ENCODE measurements at places on chromosomes 3 and 15.

GRCh38 chr3:143263852-143264513, 144.4 kb downstream of the CHST2 start:
- DNase-seq = no peak

- no peak for DNase-seq
Measured at GRCh38 chr15:33737687-33738601, 230.4 kb upstream of the CHRM5 start.

DNA sequence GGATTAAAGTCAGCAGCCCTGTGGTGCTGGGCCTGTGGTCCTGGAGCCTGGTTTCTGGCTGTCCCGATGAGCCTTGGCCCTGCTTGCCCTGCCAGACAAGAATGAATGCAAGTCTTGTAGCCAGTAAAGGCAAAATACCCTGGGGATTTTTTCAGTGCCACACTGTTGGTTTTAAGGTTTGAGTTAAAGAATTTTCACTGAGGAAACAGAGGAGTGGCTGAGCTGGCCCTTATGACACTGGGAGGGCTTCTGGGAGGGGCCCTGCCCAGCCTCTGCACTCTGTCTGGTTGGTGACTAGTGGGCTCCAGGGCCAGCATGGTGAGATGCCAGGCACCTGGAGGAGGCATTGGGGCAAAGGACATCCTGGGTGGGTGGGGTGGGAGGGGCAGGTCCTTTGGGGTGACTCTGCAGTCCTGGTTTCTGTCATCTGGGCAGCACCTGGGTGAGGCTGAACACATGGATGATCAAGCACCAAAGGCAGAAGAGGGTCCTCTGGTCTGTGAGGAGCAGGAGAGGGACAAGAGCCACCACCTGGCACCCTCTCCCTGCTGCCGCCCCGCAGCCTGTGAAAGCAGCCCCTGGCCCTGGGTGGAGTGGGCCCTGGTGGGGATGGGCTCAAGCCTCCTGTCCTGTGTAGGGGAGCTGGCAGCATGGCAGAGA, 12.5 kb upstream of the PLA2G4E start:
- no peak for DNase-seq

- no peak for DNase-seq
Measured at GRCh38 chr3:31932990-31933389, 48.1 kb downstream of the OSBPL10 start.

GRCh38 chr3:74789111-74789510, 174.7 kb upstream of the CNTN3 start:
- no peak for DNase-seq

- DNase-seq = no peak
Measured at GRCh38 chr15:72112116-72112515, 5.8 kb downstream of the MYO9A start.

DNA sequence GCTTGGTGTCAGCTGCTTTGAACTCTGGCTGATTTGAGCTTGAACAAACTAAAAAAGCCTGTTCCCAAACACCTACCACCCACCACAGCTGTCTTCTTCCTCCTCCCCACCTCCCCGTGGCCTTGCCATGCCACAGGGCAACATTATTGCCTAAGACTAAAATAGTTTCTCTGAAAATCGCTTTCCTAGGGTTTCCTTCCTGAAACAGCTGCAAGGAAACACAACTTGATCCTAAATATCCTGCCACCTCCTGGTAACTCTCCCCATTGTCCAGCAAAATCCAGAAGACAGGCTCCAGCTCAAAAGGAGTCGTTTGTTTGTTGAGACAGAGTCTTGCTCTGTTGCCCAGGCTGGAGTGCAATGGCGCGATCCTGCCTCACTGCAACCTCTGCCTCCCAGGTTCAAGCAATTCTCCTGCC, 193.9 kb upstream of the TPM1 start:
- DNase-seq = no peak

DNA sequence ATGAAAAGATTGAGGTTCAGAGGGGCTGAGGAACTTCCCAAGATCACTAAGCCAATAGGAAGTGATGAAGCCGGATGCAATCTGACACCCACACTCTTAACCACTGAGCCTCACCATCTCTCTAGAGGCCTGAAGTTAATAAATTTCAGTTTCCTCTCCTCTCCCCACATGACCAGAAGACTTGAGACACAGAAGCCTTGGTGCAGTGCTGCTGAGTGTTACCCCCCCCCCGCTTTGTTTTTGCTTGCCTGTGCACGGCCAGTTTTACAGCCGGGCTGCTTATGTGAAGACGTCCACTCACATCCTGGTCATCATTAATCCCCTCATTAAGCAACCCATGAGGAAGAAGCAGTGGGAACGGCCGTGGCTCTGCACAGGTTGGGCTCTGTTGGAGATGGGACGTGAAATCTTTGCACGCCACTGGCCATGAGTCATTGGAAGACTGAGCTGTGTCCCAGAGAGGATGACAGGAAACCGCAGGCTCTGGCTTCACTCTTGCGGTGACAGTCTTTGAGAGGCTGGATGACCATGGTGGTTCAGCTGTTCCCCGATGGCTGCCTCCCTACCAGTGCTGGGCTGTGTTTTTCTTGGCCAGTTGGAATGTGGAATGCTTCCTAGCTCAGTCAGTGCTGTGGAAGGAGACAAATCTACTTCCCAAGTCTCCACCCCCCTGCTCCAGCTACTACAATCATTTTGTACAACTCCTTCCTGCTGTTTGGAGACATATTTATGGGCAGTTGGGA, 232.6 kb upstream of the LRTM1 start:
- no peak for DNase-seq

DNA sequence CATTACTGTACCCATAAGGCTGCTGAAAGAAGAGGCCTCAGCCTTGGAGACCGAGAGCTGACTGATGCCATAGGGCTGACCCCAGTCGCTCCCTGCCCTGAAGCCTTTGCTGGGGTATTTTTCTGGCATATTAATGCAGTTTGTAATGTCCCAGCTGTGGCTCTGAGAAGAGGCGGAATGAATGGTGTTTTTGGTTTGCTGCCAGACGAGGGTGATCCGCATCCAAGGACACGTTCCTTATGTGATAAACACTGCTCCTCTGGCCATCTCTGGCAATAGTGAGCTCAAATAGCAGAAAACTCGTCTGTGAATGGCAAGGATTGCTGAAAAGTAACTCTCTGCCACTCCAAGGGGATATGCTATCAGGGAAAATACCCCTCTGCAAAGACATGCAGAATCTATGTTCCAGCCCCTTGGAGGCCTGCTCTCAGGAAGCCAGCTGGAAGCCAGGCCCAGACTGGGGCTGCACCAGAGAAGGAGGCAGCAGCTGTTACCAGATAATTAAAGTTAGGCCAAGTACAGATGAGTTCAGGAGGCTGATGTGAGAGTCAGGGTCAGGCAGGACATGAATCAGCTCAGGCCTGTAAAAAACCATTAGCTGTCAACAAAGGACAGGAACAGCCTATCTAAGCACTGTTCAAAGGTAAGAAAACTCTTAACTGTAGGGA, 28.9 kb upstream of the KLHL6 start:
- DNase-seq = no peak

All from activated T-helper 1 cell treated with Interleukin-2 at 50 U/mL for 16 hours (primary cell).